ENCODE measurements at places on chromosomes 6 and 20.

DNA sequence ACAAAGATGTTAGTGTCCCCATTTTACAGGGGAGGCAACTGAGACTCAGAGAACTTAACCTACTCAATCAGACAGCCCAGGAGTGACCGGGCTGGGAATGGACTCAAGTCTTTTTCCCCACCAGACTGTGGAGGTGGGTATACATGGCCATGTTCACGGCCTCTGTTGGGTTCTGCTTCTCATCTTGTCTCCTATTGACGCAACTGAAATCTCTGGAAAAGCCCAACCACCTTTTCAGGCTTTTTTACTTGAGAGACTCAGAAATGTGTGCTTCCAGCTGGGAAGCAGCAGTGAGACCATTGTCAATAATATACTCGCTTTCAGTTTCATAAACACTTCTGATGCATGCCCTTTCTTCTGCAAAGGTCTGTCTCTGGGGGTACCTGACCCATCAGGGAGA, 70.7 kb downstream of the SOBP start:
- no peak for DNase-seq

GRCh38 chr6:152858141-152858540, 107.5 kb downstream of the VIP start:
- no peak for DNase-seq

- DNase-seq = no peak
Observed at GRCh38 chr6:26032340-26033084, 54.7 kb upstream of the HFE start.

DNA sequence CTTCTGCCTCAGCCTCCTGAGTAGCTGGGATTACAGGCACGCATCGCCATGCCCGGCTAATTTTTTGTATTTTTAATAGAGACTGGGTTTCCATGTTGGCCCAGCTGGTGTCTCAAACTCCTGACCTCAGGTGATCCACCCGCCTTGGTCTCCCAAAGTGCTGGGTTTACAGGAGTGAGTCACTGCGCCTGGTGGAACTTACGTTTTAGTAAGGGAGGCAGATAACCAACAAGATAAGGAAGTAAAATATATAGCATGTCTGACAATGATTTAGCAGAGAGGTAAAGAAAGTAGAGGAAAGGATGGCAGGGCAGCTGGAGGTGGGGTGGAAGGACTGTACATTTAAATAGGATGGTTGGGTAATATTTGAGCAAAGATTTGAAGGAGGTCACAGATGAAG, 12.8 kb upstream of the MYMX start:
- DNase-seq = no peak

- DNase-seq = no peak
Observed at GRCh38 chr6:5590187-5590586, 328.9 kb downstream of the FARS2 start.

- no peak for DNase-seq
Observed at GRCh38 chr20:35619196-35620095, 3.8 kb downstream of the SPAG4 start.

DNA sequence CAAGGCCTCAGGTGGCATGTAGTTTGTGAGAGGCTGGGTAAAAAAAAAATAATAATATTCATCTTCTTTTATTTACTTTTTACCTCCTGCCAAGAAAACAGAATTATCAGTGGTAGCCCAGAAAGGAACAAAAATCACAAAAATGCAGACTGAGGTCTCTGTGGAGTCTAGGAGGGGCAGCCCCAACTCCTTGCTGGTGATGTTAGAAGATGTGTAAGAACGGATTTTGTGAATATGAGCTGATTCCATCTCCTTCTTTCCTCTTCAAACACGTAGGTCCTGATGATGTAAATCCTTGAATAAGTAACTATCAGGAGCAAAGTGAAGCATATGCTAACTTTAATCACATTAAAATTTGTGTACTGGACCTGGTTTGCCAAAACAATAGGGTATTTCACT, 226.8 kb downstream of the EYA4 start:
- DNase-seq = no peak

DNA sequence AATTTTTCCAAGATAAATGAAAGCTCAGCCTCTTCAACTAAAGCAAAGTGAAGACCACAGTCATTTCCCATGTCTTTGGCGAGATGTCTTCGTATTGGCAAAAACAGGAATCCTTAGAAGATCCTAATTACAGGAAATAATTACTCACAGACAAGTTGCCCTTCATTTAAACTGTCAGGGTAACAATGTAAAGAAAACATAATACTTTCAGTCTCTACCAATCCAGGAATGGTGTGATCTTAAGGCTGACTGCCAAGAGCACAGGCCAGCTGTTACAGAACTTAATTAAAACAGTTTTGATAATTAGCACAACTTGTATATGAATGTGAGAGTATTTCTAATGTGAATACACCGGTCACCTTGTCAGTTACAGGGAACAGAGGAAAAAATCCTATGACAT, 292.2 kb downstream of the PACRG start:
- no peak for DNase-seq

DNA sequence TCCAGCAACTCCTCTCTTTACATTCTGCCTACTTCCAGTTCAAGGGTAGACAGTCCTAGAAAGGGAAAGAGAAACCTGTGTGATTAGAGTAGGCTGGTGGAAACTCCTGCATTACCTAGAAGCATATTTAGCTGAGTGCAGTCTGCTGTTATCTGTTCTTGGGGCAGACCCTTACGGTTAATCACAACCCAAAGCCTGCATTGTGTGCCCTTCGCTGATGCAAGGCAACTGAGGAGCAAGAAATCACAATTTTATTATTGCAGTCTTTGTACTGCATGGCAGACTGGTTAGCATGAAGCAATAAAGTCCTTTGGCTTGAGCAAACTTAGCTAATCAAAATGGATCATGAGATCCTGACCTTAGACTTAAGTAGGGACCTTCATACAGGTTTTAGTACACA, 1.5 kb upstream of the GOPC start:
- DNase-seq = no peak

DNA sequence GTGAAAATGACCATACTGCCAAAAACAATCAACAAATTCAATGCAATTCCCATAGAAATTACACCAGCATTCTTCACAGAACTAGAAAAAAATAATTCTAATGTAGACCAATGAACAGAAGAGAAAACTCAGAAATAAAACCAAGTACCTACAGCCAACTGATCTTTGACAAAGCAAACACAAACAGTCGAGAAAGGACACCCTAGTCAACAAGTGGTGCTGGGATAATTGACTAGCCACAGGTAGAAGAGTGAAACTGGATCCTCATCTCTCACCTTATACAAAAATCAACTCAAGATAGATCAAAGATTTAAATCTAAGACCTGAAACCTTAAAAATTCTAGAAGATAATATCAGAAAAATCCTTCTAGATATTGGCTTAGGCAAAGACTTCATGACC, 44.5 kb upstream of the ZNF133 start:
- no peak for DNase-seq

- DNase-seq = peak; percentile 99
Observed at GRCh38 chr6:155493694-155494143, 38.1 kb upstream of the NOX3 start.

DNA sequence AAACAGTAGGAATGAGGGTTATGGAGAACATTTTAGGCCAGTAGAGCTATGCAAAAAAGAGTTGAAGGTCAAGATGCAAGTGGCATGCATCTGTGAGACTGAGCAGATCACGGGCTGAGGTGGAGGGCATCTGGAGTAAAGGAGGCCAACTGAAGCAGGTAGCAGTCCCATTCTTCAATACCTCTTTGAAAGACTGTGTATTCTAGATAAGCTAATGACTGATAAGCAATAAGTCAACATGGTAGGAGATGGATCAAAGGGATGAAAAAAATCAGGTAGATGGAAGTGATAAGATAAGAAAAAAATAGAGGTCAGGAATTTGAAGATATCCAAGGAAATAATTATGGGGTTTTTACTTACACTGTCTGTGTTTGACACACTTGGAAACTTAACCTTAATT, 55.6 kb downstream of the ARMC2 start:
- DNase-seq = no peak

DNA sequence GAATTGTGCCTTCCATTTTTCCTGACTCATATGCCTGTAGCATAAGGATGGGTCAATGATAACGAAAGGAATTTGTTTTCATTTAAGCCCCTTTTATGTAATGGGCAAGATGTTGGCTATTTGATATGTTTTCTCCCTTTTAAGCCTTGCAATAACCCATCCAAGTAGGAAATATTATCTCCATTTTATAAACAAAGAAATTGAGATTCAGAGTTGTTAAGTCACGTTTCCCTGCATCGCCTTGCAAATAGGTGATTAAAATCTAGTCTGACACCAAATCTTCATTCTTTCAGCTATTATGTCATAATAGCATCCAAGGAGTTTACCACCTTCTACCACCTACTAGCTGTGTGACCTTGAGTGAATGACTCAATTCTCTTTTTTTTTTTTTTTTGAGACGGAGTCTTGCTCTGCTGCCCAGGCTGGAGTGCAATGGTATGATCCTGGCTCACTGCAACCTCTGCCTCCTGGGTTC, 7.0 kb downstream of the HNF4A start:
- no peak for DNase-seq

GRCh38 chr6:156839129-156839528, 62.0 kb downstream of the ARID1B start:
- no peak for DNase-seq

DNA sequence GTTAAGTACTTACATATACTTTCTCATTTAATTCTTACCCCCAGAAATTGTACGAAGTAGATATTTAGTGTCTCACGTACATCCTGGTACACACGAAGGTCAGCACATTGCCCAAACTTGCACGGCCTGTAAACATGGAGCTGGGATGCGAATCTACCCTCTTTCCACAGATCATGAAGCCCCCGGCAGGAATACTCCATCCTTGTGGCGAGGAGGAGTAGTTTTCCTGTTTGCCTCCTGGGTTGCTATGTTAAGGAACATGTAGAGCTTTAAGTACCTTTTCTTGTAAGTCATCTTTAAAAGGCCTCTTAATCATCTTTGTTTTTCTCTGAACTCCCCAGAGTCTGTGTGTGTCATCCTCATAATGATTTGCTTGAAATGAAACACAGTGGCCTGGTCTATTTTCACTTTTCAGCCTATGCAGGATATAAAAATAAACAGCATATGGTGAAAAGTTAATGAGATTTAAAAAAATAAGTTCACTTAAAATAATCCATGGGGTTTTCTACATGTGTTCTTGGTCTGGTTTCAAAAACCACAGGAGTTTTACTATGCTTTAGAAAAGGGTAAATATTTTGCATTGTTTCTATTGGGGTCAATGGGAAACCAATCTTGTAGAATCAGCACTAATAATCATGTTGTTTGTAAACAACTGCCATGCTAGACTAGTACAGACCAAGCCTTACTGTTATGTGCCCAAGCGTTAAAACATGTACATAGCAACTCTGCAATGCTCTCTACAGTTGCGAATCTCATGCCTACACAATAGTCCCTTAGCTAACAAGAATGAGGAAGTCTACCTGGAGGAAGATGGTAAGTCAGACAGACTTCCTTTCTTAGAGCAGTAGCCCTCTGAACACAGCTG, 9.3 kb upstream of the ARID1B start:
- DNase-seq = no peak

DNA sequence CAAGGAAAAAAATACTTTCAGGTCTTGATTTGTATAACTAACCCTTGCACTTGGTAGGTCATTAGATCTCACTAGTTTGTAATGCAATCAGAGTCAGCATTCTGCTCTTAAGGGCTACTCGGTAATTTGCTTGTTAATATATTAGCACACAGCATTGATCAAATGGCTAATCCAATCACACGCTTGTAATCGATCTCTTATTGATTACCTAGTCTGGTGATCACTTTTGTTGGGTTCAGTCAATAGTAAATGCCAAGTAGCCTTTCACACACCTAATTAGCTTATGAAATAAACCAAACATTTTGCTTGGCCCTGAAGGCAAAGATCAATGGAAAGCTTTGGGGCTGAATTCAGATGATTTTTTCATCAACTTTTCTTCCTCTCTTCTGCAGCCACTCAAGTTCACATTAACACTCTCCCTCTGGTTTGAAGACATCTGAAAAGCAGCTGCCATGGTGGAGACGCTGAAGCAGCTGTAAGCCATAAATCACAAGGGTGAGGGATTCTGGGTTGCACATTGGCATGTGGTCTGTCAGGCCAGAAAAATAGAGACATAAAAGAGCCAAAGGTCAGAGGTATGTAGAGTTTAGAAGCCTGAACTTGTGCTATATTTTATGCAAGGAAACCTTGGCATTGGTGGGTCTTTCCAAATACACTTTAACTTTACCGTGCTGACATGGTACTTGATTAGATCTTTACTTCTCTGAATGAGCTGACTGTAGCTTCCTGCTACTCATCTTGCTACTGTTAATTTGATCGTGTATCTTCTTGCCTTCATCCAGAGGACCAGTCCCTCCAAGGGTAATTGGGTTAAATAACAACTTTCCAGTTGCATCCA, 234.4 kb downstream of the SIM1 start:
- DNase-seq = no peak

GRCh38 chr20:50085481-50086365, 27.2 kb downstream of the UBE2V1 start:
- DNase-seq = peak; percentile 51

GRCh38 chr20:24668384-24668702, 198.9 kb downstream of the SYNDIG1 start:
- DNase-seq = no peak

DNA sequence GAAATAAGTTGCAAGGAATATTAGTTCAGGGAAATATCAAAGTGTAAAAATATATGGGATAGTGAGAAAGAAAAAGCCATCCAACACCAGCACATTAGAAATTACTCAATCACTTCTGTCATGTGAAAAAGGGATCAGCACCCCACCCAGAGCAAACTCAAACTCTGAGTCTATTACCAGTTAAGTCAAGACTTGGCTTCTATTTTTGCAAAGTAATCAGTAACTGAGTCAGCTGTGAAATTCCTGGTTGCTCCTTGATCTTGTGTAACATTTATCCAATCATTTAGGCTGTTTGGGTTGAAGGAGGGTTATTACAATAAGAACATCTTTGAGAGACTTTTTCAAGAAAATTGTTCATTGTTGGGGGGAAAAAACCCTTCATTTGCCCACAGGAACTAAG, 51.2 kb downstream of the SLC22A23 start:
- peak; percentile 54 for DNase-seq

GRCh38 chr6:26025047-26025893, 62.0 kb upstream of the HFE start:
- no peak for DNase-seq

GRCh38 chr20:61861858-61862257, 203.8 kb downstream of the TAF4 start:
- DNase-seq = no peak

- DNase-seq = no peak
Observed at GRCh38 chr6:150312844-150313584, 55.8 kb upstream of the IYD start.

- DNase-seq = peak; percentile 4
Observed at GRCh38 chr6:157449610-157450009, 68.6 kb downstream of the ZDHHC14 start.

GRCh38 chr6:7719364-7719850, 6.5 kb upstream of the BMP6 start:
- DNase-seq = no peak

DNA sequence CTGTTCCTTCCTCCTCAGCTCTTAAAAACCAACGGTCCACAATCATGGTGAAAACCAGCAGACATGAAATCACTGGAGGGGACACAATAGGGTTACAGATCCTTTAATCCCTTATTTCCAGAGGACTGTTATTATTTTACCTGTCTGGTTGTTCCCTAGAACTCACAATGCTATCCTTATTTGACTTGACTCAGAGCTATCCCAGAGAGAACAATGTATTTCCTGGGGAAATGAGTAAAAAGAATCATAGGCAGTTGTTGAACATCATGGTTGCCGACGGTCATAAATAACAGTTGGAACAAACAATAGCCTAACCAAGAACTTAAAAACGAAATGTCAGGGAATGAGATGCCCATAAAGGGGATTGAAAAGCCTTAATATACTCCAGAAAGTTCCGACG, 9.3 kb downstream of the OR2H1 start:
- DNase-seq = no peak

GRCh38 chr20:62282877-62283503, 19.8 kb upstream of the ADRM1 start:
- no peak for DNase-seq

Data from fibroblast of the conjunctiva (primary cell).